NCI-H526 (cell line): ENCODE measurements at places on chromosomes 6 and 20.

DNA sequence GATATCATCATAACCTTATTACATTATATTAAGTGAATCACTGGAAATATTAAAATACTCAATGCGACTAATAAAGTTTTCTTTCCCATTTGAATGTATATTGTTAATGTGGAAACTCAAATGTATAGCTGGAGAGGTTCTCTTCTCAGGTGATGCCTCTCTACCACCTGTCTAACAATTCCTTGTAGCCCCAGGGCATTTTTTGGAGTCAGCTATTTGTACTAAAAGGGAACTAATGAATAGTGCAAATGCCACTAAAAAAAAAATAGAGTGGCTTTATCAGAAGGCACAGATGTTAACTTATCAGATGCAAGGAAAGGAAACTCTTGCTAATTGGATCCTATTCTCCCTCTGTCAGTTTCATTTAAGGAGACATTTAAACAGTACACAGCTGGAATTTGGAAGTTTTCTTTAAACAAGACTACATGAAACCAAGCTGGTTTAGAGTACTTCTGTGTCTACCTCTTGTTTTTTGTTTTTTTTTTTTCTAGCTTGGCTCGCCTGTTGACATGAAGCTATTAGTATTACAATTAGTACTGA is 897.0 kb upstream of the SLC35B3 start:
- no peak for DNase-seq

GRCh38 chr20:38889792-38890496 is 36.3 kb upstream of the FAM83D start:
- DNase-seq, result peak; percentile 47

- no peak for DNase-seq
Observed at GRCh38 chr6:82353848-82354247, 9.8 kb upstream of the TPBG start.

DNA sequence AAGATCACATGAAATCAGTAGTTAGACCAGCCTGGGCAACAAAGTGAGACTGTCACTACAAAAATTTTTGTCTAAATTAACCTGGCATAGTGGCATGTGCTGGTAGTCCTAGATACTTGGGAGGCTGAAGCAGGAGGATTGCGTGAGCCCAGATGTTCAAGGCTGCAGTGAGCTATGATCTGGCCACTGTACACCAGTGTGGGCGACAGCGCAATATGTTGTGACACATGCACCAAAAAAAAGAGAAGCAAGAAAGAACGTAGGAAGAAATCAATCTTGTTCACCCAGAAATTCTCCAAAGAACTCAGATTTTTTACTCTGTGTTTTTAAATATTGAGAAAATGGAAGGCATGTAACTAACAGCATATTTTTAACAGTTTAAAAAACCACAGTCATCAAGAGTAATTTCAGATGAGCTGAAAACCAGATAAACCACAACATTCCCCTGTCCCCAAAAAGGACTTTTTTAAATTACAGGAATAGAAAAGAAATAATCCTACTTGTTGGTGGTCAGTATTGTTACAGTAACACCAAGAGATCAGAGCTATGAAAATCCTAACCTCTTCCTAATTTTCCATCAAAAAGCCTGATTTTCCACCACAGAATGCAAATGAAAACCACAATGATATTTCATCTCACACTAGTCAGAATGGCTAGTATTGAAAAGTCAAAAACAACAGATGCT is 240.2 kb downstream of the KHDC1L start:
- no peak for DNase-seq

GRCh38 chr20:3502878-3503277 is 32.1 kb downstream of the ATRN start:
- no peak for DNase-seq

- DNase-seq, result no peak
Observed at GRCh38 chr6:5531853-5532375, 270.6 kb downstream of the FARS2 start.

DNA sequence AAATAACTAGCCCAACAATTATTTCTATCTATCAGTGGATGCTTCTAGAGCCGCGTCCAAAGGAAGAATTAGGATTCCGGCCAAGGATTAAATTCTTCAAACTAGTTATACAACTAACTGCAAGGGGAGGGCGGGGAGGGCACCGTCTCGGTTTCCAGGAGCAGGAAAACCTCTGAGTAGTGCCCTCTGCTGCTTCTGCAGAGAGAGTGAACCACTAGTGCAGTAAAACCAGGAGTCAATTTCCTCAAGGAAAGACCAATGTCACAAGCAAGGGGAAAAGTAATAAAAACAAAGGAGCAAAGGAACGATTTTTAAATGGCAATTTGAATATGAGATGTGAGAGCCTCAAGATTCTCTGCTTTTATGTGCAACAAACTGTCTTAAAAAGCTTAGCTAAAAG is 16.5 kb upstream of the UBE2J1 start:
- DNase-seq, result no peak

DNA sequence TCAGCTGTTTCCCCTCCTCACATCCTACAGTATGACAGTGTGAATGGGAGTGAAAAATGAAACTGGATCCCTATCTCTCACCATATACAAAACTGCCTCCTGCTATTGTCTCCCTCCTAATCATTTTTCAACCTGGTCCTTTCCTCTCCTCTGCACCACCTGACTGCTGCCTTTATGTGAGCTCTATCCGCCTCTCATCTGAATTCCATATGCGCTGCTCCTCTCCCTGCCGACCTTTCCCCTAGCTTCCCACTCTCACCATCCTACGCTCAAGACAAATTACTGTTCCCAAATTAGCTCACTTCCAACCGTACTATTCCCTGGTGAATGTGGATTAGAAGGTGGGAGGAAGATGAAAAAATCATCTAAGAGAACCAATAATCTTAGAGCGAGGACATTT is 148.4 kb upstream of the FBXL4 start:
- no peak for DNase-seq

- no peak for DNase-seq
Observed at GRCh38 chr6:13767121-13767808, 47.1 kb downstream of the MCUR1 start.

- DNase-seq, result no peak
Observed at GRCh38 chr6:18171871-18172270, 16.6 kb downstream of the KDM1B start.

GRCh38 chr6:26016963-26017631 is 54.5 kb downstream of the TRIM38 start:
- DNase-seq, result no peak

DNA sequence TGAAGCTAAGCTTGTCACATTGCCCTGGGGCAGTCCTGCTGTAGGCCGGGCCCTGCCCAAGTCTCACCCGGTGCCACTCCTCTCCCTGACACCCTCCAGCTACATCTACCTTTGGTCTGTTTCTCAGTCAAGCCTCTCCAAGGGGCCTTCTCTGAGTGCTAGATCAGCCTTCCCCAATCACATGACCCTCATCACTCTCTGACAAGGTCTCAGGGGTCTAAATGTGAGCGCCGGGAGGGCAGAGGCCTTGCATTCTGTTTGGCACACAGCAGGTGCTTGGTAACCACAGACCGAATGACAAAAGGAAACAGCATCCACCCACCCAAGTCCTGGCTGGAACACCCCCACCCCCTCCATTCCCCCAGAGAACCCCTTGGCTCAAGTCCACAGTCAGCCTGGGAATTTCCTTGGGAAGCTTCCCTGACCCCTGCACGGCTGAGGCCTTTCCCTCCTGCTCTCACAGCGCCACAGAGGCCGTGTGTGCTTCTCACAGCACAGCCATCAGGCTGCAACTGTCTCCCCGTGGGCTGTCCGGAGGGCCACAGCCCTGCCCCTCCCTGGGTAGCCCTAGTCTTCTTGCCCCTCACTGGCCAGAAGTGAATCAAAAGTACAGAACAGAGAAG is 32.9 kb downstream of the PKIG start:
- no peak for DNase-seq
